ENCODE measurements at places on chromosomes 5 and 9.

GRCh38 chr9:73583576-73583975 lies 431.9 kb downstream of the ANXA1 start:
- DNase-seq: no peak

- no peak for DNase-seq
These were observed 309.5 kb downstream of the PDE4D start for GRCh38 chr5:59583810-59584562.

DNA sequence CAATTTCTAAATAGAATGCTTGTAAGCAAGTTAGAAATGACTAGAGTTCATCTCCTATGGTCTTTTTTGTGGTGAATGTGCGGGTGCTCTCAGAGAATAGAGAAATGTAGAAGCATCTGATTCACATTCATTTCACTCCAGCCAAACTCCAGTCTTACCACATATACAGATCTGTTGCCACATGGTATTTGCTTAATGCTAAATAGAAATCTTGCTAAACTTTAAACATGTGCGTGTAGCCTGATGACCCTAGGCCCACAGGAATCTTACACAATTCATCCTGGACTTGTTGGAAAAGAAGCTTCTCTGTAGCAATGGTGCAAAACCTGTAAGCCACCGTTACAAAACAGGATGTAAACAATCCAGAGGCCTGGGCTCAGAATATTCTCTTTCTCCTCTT lies 135.2 kb downstream of the PCSK1 start:
- no peak for DNase-seq

DNA sequence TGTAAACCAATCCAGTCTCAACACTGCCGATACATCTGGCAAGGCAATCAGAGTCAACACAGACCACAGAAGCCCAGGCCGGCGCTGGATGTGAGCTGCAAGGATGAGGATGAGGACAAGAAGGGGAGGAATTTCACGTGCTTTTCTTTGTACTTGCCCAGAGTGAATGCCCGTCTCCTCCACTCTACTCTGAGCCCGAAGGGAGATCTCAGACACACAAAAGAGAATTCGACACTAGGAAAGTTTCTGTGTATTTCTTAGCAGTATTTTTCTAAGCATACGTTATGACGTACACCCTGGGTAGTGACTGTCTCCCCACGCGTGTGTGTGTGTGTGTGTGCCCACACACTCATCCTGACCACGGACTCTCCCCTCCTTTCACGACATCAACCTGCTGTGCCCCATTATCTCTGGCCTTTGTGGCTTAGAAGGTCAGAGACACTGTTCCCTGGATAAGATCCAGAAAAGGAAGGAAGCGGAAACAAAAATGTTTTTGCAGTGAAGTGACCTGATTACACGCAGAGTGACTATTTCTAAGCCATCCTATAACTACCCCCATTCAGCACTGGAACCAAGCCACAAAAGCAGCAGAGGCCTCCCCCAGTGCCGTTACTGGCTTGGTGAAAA lies 227.3 kb upstream of the DAPK1 start:
- DNase-seq: no peak

GRCh38 chr5:138912093-138912492 lies 37.0 kb upstream of the LRRTM2 start:
- DNase-seq: no peak

DNA sequence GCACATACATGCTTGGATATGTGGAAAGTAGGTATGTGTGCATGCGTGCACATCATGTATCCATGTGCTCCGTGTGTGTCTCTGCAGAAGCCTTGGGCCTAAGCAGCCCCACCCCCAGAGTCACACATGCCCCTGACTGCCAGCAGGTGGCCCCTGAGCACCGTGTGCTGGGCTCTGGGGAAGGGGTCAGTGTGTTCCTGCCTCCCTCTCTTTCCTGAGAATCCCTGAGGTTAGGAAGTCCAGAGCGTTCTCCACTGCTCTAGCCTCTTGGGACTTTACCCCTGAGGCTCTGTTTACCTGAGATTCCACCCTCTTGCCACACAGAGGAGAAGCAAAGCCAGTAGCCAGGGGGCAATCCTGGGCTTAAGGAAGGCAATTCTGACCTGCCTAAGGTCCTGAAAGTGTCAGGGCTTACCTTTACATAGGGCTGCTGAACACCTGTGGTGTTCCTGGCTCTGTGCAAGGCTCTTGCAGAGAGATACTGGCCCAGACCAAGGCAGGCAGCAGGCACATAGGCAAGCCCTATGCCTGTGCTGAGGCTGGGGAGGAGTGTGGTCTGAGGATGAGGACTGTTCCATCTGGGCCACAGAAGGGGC lies 207.3 kb downstream of the TMEM38B start:
- DNase-seq: peak; percentile 59

GRCh38 chr9:98504298-98505282 lies 204.1 kb downstream of the GABBR2 start:
- no peak for DNase-seq

DNA sequence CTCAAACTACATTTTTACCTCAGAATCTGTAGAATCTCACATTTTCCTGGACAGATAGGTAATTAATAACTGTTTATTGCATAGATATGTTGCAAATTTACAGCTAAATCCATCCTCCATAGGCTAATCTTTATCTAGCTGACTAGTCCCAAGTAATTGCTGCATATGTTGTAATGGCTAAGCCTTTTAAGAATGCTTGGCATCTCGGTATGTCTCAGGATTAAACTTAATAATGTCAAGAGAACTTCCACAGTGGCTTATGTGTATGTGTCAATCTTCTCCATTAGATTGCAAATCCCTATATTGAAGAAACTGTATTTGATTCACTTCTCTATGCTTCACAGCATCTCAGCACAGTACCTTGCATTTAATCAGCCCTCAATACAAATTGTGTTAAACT lies 131.9 kb downstream of the PRDM9 start:
- no peak for DNase-seq

DNA sequence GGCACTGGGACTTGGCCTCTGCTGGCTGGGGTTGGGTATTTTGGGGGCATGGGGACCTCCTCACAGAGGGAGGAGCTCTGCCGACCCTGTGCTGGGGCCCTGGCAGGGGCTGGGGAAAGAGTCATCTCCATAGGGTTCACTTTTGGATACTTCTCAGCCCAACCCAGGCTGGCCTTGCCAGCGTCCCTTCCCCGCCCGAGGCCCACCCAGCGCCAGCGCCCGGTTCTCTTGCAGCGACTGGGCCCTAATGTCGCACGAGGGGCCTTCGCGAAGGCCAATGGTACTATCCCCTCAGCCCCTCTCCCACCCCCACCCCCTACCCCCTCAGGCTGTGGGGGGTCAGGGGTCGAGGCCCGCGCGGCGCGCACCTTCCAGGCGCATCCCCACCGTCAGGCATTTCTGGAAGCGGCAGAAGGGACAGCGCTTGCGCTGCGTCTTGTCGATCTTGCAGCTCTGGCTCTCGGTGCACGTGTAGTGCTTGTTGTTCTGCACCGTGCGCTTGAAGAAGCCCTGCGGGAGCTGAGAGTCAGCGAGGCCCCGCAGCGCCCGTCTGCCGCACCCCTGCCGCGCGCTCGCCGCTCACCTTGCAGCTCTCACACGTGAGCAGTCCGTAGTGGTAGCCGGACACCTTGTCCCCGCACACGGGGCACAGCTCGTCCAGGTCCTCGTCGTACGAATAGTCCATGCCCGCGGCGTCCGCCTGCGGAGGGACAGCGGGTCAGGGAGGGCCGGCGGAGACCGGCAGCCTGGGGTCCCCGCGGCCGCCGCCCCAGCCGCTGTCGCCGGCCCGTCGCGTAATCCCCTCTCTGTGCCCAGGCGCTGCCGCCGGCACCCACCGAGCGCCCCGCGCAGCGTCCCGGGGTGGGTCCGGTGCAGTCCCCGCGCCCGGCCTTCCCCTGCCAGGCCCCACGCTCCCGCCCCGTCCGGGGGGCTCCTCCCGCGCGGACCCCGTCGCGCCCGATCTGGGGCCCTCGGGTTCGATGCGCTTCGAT lies 4.2 kb downstream of the NR5A1 start:
- no peak for DNase-seq

DNA sequence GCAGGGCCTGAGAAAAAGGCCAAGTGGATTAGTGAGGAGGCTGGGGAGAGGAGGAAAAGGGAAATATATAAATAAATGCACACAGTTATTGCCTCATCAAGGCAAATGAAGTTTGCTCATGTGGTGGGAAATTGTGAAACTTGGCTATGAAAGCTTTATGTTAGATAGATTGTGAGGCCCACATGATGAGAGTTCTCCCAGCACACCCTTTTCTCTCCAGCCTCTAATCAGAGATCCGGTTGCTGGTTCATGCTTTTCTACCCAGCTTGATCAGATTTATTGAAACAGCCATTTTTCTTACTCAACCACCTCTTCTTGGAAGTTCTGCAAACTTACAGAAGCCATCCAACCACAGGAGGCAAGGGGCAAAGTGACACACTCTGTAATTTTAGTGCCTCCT lies 125.8 kb upstream of the KLF4 start:
- no peak for DNase-seq

DNA sequence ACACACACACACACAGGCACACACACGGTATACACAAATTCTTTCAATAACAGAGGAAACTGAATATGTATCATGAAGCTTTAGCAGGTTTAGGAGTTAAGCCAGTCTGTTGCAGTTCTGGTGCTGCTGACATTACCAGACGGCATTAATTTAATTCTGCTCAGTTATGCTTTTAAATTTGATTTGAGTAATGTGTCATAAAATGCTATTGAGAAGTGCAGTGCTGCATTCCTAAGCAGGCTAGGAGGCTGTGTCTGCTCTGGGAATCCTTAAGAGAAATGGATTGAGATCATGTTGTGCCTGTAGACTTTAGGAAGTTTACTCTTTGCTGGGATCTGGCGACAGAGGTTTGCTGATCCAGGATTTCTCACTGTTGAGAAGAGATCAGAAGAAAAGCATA lies 733.8 kb downstream of the BRINP1 start:
- no peak for DNase-seq

DNA sequence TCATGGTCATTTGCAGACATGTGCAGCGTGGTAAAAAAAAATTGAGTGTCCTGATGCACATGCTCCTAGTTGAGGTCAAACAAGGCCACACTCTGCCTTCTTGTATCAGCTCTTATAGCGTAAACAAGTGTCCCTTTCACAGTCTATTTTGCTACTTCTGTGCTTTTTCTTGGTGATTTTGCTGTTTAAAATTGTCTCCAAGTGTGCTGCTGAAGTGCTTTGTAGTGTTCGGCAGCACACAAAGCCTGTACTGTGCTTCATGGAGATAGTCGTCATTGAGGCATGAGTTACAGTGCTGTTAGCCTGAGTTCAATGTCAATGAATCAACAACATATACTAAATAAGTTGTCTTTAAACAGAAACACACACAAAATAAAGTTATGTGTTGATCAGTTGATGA lies 690.4 kb upstream of the MEF2C start:
- no peak for DNase-seq

- no peak for DNase-seq
These were observed 8.9 kb upstream of the FBP1 start for GRCh38 chr9:94648185-94648584.

DNA sequence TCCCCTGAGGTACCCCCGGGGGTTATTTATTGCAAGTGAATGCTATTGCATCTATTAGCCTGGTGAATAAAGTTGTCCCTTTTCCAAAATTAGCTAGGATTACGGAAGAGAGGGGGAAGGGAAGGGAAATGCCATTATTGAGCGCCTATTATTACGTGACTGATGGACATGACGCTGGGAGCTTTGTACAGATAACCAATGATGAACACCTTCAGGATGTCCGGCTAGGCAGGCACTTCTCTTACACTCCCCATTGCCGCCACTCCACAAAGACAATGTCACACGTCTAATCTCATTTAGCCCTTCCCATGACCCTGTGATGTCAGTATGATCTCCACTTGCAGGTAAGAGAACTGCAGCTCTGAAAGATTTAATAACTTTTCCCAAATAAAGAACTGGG lies 9.4 kb downstream of the GABRP start:
- DNase-seq: no peak

- no peak for DNase-seq
These were observed 166.4 kb upstream of the SMIM23 start for GRCh38 chr5:171619196-171619595.

DNA sequence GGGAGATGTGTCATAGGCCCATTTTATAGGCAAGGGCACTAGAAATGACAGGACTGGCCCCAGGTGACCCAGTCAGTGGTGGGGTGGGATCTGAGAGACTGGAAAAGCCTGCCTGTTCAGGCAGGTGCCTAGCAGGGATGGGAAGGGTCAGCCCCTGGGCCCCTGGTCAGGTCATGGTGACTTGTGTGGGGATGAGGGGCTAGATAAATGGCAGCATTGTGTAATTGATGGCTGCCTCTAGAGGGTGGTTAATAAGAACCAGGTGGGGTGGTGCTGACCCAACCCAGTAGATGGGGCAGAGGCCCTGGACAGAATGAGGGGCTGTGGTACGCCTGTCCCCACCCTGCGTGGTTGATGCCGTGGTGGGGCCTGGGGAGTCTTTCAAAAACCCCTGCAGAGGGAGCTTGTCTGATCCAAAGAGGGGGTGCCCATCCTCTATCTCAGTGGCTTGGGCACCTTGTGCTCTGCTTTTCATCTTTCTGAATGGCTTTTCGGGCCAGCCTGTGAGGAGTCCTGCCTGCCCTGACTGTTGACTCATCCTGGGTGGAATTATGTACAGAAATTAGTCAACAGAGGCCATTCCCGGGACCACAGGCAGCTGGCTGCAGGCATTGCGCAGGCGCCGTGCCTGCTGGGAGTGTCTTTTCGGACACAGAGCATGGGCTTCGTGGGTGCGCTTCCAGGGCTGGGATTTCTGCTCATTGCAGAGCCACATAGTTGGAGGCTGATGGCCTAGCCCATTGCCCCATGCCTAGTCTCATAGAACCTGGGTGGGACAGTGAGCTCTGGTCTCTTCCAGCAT lies 93.6 kb upstream of the PITX1 start:
- no peak for DNase-seq

GRCh38 chr9:7542693-7543092 lies 256.9 kb downstream of the DMAC1 start:
- DNase-seq: no peak

DNA sequence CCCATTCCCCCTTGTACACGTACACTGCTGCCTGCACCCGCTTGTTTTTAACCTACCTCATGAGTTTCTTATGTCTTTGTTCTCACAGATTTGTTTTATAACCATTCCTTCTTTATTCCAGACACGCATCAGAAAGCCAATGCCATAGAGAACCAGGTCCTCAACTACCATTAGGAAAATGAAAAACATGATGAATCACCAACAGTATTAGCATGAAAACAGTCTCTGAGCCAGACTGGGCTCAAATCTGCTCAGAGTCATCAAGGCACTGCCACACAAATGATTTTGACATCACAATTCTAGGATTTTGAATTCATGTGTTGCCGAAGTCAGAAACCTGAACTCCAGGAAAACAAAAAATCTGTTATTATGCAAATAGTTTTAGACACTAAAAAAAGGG lies 394.1 kb upstream of the GRIA1 start:
- no peak for DNase-seq

GRCh38 chr9:27212191-27212590 lies 84.8 kb downstream of the EQTN start:
- DNase-seq: no peak

- DNase-seq: no peak
These were observed 59.5 kb upstream of the GNE start for GRCh38 chr9:36317766-36318165.

DNA sequence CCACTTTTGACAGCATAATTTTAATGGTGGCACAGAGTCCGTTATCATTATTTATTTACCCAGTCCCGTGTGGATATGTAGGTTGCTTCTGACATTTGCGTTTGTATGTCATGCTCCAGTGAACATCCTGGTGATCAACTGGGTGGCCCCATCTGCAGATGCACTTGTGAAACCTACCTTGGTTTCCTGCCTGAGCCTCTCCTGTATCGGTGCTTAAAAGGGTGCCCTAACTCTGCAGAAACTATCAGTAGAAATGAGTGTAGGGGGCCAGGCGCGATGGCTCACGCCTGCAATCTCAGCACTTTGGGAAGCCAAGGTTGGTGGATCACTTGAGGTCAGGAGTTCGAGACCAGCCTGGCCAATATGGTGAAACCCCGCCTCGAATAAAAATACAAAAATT lies 92.1 kb upstream of the IER5L start:
- no peak for DNase-seq
